Left cardiac atrium (tissue), 4 donors: ENCODE measurements at places on chromosomes 1 and 21. TPM values are rescaled to one million over a fixed set of nuclear protein-coding genes. Genes with fewer than 3 reads are reported as not detected.

DNA sequence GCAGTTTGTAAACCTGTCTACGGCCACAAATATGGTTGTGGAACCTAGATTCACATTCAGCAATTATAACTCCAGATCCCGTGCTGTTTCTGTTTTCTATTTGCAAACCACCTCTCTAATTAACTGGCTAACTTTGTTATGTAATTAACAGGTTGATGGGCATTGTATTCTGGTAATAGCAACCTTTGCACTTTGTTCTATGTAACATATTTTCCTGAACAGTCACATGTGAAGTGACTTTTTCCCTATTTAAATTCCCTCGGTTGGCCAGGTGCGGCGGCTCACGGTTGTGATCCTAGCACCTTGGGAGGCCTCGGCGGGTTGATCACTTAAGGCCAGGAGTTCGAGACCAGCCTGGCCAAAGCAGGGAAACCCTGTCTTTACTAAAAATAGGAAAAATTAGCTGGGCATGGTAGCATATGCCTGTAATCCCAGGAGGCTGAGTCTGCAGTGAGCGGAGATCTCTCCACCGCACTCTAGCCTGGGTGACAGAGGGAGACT lies 1.4 kb downstream of the ACADM start:
- no peak for DNase-seq

GRCh38 chr21:37005548-37006485 lies 685 bp upstream of the RIPPLY3 start:
- no peak for DNase-seq

- peak; percentile 66 for DNase-seq
Measured at GRCh38 chr21:37338671-37339551, 27.7 kb upstream of the DYRK1A start.

- DNase-seq, result no peak
Measured at GRCh38 chr1:229119876-229120275, 151.0 kb upstream of the RAB4A start.

DNA sequence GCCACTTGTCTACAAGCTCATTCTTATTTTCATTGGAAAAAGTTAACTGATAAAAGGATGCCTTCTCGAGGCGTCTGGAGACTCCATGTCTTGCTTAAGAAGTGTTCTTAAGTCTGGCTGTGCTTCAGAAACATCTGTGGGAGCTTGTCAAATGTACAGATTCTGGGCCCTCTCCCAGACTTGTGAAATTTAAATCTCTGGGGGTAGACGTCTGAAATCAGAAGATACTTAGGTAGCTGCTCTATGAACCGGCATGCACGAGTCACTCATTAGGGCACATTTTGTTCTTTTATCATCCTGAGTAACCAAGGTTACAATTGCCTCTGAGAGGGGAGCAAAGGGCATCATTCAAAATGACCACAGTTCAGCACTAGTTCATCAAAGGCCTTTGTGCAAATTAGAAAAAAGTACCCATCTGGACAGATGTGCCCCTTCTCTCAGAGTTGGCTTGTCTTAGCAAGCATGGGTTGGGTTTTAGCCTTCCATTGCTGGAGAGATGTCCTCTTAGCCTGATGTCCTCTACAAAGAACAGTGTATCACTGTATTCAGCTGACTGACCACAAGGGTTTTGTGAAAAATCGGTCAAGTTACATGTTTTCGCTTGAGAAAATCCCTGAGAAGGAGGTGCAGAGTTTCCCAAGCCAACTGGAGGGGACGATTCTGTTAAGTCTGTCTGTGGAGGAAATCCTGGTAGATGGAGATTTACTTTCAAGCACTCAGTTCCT lies 156.9 kb downstream of the ASTN1 start:
- DNase-seq, result no peak

GRCh38 chr1:3350506-3351261 lies 103.8 kb upstream of the ARHGEF16 start:
- no peak for DNase-seq

DNA sequence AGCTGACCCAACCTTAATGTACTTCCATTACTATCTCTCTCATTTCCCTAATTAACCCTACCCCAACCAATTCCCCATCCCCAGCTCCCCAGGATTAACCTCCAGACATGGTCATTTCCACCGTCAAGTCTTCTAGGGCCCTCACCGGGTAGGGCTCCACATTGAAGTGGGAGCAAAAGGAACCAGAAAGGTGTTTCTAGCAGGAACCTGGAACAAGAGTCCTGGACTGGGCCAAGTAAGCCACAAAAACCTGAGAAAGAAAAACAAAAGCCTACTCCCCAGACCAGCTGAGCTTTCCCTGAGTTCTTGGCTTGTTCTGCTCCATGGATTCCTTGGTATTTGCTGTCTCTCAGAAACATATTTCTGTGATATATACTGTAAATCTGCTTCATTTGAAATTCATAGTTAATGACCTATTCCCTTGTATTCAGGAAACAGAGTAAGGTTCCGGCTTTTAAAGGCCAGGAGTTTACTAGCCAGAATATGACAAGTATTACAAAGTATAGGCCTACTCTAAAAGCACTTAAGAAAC lies 58.4 kb downstream of the SYF2 start:
- DNase-seq, result no peak

DNA sequence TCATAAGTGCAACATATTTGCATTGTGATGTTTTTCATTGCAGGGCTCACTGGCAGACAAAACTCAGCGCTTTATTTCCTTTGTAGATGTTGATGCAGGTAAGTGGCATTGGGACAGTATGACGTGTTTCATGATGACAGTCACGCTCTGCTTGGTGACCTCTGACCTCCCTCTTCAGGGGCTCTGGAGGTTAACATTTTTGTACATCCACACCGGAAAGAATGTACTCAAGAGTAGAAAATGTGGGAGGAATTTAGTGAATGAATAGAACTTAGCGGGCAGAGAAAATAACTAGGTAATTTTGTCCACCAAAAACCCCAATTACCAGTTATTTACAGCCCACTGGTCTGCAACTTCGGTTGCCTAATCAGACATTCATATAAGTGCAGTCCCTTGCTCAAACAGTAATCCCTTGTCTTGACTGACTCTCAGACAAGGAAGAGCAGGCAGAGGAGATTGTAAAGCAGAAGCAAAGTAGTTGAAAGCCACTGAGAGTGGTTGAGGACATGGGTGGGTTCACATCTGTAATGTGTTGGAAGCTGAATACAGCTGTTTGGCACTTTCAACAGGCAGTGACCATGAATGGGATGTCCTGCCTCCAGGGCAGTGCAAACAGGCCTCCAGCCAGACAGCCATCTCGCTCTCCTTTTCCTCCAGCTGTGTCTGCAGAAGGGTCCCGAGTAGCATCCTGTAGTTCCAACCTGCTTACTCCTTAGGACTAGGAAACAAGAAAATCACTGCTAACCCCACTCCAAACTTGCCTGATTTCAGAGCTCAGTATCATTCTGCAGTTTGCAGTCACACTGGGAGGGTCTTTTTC lies 188.9 kb downstream of the NRIP1 start:
- no peak for DNase-seq

DNA sequence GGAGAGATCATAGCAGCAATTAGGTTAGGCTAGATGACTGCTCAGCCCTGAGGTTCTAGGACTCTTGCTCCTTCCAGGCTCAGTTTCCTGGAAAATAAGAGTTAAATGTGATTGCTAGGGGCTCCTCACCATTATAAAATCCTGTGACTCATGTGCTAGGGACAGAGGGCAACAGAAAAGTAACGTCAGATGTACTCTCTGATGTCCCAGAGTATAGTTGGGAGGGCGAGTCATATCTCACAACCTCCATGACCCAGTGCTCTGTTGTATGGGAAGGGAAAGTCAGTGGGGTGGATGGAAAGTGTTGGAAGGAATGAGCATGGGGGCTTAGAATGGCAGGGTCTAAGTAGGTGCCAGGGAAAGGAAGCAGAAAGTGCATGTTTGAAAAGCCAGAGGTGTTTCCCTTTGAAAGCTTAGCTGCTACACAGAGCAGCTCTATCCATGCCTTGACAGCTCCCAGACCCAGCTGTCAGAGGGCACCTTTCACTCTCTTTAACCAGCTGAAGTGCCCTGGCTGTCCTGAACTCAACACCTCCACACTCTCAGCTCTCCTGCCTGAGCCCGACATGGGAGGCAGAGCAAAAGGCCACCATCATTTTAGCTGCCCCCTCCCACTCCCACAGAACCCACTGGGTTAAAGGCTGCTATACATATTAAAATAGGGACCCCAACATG lies 11.6 kb downstream of the GJA5 start:
- peak; percentile 38 for DNase-seq

- no peak for DNase-seq
Measured at GRCh38 chr1:48619539-48619938, 147.5 kb upstream of the SPATA6 start.

DNA sequence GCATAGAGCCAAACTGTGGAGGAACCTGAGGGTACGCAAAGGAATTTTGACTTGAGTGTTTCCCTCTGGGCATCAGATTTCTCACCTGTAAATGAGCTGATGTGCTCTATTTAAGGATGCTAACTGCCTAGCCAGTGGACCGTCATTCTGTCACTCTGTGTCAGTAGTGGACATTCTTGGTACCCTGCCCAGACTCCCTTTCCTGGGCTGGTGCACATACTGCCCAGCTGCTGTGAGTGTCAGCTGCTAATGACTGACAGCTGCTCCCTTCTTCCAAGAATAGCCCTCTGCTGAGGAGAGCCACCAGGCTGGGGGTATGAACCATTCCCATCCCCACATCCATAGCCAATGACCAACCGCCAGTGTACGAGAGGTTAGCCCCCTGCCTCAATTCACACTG lies 193.1 kb upstream of the DAB1 start:
- peak; percentile 51 for DNase-seq

DNA sequence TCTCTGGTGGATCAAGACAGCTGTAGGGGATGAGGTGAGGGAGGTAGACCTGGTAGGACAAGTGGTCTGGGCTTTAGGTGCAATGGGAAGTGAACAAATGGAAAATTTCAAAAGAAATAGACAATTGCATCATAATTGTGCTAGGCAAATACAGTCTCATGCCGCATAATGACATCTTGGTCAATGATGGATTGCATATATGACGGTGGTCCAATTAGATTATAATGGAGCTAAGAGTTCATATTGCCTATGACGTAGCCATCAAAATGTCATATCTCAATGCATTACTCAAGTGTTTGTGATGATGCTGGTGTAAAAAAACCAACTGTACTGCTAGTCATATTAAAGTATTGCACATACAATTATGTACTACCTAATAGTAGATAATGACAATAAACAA lies 19.0 kb downstream of the KCNK2 start:
- no peak for DNase-seq

GRCh38 chr1:186304982-186305949 lies 69.8 kb downstream of the TPR start:
- DNase-seq, result no peak

DNA sequence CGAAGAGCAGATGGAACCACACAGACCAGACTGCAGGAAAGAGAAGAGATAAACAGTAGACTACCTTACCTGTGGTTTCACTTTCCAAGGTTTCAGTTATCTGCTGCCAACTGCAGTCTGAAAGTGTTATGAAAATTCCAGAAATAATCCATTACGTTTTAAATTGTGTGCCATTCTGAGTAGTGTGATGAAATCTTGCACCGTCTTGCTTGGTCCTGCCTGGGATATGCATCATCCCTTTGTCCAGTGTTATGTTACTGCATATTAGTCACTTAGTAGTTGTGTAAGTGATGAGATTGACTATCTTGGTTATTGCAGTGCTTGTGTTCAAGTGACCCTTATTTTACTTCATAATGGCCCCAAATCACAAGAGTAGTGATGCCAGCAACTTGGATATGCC lies 33.9 kb downstream of the DNAJC6 start:
- no peak for DNase-seq

GRCh38 chr1:80656641-80657040 lies 1144.1 kb upstream of the ADGRL2 start:
- no peak for DNase-seq

- DNase-seq, result no peak
Measured at GRCh38 chr1:208268541-208269337, 24.6 kb upstream of the PLXNA2 start.

DNA sequence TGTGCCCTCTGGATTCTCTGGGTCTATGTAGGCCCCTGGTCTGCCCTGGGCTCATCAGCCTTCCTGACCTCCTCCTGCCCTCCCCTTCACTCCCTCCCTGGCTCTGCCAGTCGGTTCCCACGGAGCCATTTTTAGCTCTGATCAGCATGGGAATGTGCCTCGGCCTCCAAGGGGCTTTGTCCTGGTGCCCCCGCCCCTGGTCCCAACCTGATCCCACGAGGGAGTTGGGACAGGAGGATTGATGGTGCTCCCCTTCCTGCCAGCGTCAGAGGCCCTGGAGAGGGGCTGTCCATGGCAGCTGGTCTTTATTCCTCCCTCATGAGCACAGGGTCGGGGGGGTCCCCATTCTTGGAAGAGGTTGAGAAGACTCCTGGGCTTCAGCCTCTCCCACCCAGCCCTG lies 24.9 kb downstream of the ETNK2 start:
- DNase-seq, result no peak

DNA sequence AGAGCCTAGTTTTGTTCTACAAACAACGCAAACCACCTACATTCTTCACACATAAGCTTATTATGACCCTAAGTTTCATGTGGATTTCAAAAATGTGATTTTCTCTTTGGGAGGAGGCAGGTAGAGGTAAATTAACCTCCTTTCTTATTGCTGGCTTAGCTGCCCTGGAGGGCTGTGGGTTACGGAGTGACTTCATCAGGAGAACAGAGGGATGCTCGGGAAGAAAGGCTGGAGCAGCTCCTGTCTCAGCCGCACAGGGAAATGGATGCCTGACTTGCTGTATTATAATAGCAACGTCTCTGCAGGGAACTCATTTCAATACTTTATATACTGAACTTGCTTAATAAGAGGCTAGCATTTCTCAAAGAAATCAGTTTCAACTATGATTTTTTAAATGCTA lies 14.1 kb upstream of the CREG1 start:
- DNase-seq, result no peak

DNA sequence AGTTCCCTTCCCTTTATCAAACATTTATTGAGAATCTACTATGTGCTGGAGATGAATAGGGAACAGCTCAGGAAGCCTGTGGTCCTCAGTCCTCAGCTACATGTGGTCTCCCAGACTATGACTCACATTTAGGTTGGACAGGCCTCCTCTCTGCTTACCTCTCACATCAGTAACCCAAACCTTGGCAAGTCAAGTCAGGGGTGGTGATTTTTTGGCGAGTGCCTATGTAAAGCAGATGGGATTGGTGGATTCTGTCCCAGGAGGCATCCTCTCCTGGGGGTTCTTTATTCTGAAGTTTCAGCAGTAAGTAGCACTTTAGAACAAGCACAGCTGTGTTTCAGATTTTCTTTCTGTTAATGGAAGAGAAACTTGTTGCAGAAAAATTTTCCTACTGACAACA lies 241.3 kb downstream of the PRDM2 start:
- no peak for DNase-seq

GRCh38 chr1:4655674-4656532 lies 1.5 kb downstream of the AJAP1 start:
- peak; percentile 64 for DNase-seq

GRCh38 chr1:94342416-94342815 lies 75.8 kb upstream of the ABCD3 start:
- no peak for DNase-seq

DNA sequence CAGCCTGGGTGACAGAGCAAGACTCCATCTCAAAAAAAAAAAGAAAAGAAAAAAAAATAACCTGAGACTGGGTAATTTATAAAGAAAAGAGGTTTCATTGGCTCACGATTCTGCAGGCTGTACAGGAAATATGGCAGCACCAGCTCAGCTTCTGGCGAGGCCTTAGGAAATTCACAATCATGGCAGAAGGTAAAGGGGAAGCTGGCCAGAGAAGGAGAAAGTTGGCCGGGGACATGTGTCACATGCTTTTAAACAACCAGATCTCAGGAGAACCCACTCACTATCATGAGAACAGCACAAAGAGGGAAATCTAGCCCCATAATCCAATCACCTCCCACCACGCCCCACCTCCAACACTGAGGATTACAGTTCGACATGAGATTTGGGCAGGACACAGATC lies 125.3 kb downstream of the DISP1 start:
- DNase-seq, result no peak

The CIART gene
- total RNA-seq, result 14.1 TPM

The SYDE2 gene
- 14.3 TPM for total RNA-seq

The NFASC gene
- 57.7 TPM for total RNA-seq

The RASAL2 gene
- 27.8 TPM for total RNA-seq

The S100A3 gene
- 3.3 TPM for total RNA-seq
